ENCODE measurements at places on chromosomes 6 and 20.

DNA sequence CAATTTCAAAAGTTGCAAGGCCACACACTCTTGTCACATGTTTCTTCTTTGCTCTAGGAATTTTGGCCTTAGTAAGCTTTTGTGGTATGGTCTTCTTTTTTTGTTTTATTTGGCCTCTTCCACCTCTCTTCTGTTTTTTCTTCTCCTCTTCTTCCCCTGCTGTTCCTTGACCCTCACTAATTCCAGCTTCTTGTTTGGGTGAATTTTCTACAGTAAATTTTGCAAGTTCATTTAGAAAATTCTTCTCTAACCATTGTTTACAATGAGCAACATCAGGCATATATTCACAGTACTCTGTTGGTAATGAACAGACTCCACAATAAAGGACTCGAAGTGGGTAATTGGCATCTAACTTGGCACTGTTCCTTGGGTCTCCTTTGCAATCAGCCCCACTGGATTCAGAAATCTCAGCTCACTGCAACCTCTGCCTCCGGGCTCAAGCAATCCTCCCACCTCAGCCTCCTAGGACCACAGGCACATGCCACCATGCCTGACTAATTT lies 5.0 kb downstream of the ASIP start:
- H3K4me1 ChIP-seq: peaks cover 18% of the 10 kb centered on the region
- H3K4me3 ChIP-seq: no peak overlapping the region
- no peaks in the 10 kb centered on the region for H3K27me3 ChIP-seq
- H3K27ac ChIP-seq: no peak overlapping the region

DNA sequence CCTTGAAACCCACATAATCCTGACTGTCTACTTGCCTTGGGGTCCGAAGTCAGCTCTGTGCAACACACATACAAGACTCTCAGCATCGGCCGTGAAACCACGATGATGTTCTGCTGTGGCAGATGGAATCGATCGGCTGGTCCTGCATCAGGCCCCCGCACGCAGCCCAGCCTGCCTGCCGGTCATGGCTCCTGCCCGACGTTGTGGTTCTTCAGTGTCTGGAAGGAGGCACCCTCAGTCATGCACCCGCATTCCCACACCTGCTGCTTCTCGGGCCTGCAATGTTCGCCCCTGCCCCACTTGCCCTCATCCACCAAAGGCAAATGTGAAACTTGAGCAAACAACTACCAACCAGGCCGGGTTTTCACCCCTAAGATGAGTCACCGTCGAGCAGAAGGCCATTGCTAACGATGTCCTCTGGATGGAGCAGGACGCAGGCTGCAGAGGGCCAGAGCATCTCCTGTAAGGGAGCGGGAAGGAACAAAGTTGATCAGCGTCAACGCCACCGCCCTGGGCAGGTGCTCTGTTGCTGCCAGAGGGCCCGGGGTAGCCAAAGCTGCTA lies 128.9 kb upstream of the PDE10A start:
- H3K36me3 ChIP-seq: no peaks in the 10 kb centered on the region
- H3K27ac ChIP-seq: no peak overlapping the region
- no peaks in the 10 kb centered on the region for H3K4me1 ChIP-seq
- H3K4me3 ChIP-seq: no peak overlapping the region
- H3K27me3 ChIP-seq: peaks cover 4% of the 10 kb centered on the region
- no peak for DNase-seq

DNA sequence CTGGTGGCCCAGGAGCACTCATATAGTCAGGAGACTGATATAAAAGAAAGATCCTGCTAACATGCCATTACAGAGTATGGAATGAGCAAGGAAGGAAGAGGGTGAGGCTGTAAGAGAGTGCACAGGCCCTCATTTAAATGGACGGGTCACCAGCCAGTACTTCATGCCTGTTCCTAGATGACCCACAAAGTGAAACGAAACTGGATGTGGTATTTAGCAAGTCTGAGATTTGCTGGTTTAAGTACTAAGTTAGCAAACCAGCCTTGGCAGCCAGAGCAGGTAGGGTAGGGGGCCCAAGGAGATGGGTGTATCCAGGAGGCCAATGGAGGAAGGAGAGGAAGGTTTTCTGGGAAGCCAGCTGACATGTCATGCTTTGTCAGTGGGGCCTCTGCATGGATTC lies 15.9 kb downstream of the NT5E start:
- DNase-seq: peak; percentile 33
- H3K27ac ChIP-seq: peak overlapping the region; percentile 31

DNA sequence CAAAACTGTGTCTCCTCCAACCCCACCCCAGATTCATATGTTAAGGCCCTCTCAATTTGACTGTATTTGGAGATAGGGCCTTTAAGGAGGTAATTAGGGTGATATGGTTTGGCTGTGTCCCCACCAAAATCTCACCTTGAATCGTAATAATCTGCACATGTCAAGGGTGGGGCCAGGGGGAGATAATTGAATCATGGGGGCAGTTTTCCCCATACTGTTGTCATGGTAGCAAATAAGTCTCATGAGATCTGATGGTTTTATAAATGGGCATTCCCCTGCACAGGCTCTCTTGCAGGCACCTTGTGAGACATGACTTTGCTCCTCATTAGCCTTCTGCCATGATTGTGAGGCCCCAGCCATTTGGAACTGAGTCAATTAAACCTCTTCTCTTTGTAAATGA lies 46.6 kb upstream of the TOX2 start:
- H3K36me3 ChIP-seq: no peaks in the 10 kb centered on the region
- no peak overlapping the region for H3K4me3 ChIP-seq
- H3K4me1 ChIP-seq: no peaks in the 10 kb centered on the region
- no peak overlapping the region for H3K27ac ChIP-seq
- DNase-seq: no peak
- peaks cover 5% of the 10 kb centered on the region for H3K27me3 ChIP-seq

GRCh38 chr6:116434056-116434725 lies 27.0 kb upstream of the CALHM6 start:
- DNase-seq: no peak
- no peak overlapping the region for H3K4me3 ChIP-seq
- no peaks in the 10 kb centered on the region for H3K36me3 ChIP-seq
- no peaks in the 10 kb centered on the region for H3K4me1 ChIP-seq
- peaks cover 7% of the 10 kb centered on the region for H3K27me3 ChIP-seq
- H3K27ac ChIP-seq: no peak overlapping the region

DNA sequence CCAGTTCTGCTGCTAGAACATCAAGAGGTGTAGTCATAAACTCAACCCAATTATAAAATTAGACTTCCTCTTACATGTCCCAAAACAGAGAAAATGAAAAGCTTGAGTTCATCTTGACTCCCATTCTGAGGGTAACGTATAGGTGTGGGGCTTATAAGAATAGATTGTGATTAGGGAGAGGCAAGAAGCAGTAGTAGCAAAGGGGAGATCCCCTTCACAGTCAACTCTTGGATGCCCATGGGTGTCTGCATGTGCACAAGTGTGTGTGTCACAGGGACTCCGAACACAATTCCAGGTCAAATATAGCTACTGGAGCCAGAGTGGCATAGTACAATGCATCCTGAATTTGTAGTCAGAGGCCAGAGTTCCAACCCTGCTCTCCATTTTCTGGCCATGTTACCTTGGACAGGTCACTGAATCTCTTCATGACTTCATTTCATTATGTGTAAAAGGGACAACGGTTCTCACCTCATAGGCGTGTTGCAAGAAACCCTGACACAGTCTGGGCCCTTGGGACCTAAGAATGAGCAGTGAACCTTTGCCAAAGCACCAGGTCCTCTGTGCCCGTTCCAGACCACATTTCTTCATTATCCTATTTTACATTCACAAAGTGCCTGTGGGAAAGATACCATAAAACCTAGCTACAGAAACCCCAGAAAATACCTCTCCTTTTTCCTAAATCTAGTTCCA lies 11.8 kb downstream of the GSTA4 start:
- peak overlapping the region; percentile 66 for H3K27ac ChIP-seq
- H3K4me3 ChIP-seq: no peak overlapping the region
- H3K4me1 ChIP-seq: peaks cover 39% of the 10 kb centered on the region
- H3K27me3 ChIP-seq: peaks cover 29% of the 10 kb centered on the region

- no peak for DNase-seq
- H3K27me3 ChIP-seq: peaks cover 17% of the 10 kb centered on the region
Measured at GRCh38 chr6:14634072-14634471, 516.5 kb downstream of the CD83 start.

GRCh38 chr6:55379471-55379870 lies 52.2 kb downstream of the GFRAL start:
- no peak overlapping the region for H3K27ac ChIP-seq
- H3K4me3 ChIP-seq: no peak overlapping the region
- H3K36me3 ChIP-seq: no peaks in the 10 kb centered on the region
- H3K4me1 ChIP-seq: no peaks in the 10 kb centered on the region
- H3K27me3 ChIP-seq: no peaks in the 10 kb centered on the region
- DNase-seq: no peak

- no peaks in the 10 kb centered on the region for H3K27me3 ChIP-seq
- DNase-seq: no peak
- no peaks in the 10 kb centered on the region for H3K4me1 ChIP-seq
- H3K4me3 ChIP-seq: no peak overlapping the region
- H3K27ac ChIP-seq: no peak overlapping the region
Measured at GRCh38 chr6:123402052-123402451, 234.7 kb downstream of the TRDN start.

- no peak for DNase-seq
- no peaks in the 10 kb centered on the region for H3K27me3 ChIP-seq
- peaks cover 38% of the 10 kb centered on the region for H3K36me3 ChIP-seq
- H3K4me1 ChIP-seq: no peaks in the 10 kb centered on the region
- no peak overlapping the region for H3K4me3 ChIP-seq
Measured at GRCh38 chr6:130159956-130160355, 62.8 kb downstream of the SAMD3 start.

DNA sequence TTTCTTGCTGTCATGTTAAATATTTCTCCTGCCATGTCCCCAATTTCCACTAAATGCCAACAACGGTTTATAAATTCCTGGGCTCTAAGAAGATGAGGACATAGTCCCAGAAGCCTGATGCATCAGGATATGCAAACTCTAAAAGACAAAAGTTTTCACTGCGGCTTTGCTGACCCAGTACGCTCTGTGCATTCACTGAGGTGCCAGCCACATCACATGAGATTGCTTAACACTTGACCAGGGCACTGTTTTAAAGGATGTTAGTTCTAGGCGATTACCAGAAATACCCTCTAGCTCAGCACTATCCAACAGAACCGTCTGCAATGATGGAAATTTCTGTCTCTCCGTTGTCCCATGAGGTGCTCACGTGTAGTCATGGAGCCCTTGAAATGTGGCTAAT lies 19.9 kb upstream of the ADTRP start:
- H3K27ac ChIP-seq: no peak overlapping the region
- no peaks in the 10 kb centered on the region for H3K27me3 ChIP-seq
- no peak for DNase-seq
- H3K4me3 ChIP-seq: no peak overlapping the region
- H3K36me3 ChIP-seq: no peaks in the 10 kb centered on the region
- H3K4me1 ChIP-seq: no peaks in the 10 kb centered on the region

GRCh38 chr6:167415441-167415961 lies 90.6 kb downstream of the TTLL2 start:
- H3K27ac ChIP-seq: no peak overlapping the region
- no peak for DNase-seq
- H3K27me3 ChIP-seq: peaks cover 5% of the 10 kb centered on the region
- no peak overlapping the region for H3K4me3 ChIP-seq

DNA sequence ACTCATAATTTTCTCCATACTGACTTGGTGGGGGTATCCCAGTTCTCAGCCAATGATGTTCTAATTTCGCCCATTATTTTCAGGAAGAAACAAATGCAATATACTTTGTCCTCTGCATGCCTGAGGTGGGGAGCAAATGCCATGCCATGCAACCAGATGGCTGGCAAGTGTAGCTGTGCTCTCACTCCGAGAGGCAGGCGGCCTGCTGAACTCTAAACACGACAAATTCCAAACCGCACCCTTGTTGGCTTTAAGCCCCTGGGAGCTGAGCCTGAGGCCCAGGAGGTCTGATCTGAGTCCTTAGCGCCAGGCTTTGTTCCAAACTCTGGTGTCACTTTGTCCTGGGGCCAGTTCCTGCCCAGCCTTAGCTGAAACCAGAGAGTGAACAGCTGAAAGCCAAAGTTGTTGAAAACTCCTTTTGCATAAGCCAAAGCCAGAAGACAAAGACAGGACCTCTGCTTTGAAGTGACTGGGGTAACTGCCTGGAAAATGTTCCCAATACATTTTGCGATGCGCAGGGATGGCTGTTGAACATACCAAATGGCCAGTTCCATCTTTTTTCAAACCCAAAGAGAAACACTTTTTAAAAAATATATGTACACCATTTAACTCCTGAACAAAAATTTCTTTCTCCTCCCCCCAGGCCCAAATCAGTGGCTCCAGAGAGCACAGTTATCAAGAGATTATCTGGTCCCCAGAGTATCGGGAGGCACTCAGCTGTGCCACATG lies 46.2 kb downstream of the TTI1 start:
- no peaks in the 10 kb centered on the region for H3K27me3 ChIP-seq
- DNase-seq: no peak
- H3K4me1 ChIP-seq: peaks cover 30% of the 10 kb centered on the region
- H3K27ac ChIP-seq: no peak overlapping the region
- H3K4me3 ChIP-seq: no peak overlapping the region

GRCh38 chr20:50350510-50351249 lies 159.5 kb upstream of the PTPN1 start:
- H3K4me3 ChIP-seq: no peak overlapping the region
- peaks cover 2% of the 10 kb centered on the region for H3K27me3 ChIP-seq
- H3K36me3 ChIP-seq: peaks cover 2% of the 10 kb centered on the region
- H3K4me1 ChIP-seq: peaks cover 61% of the 10 kb centered on the region
- DNase-seq: no peak

DNA sequence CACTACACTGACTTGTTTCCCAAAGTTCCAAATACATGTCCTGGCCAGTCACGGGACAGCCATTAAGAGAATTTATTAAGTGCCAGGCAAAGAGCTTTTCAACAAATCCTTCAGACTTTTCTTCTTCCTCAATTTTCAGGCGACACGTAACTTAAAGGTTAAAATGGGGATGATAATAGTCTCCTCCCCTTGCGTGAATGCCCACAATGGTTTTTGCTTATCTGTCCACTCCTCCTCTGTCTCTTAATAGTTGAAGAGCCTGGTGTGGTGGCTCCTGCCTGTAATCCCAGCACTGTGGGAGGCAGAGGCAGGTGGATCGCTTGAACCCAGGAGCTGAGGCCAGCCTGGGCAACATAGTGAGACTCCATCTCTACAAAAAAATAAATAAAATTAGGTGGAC lies 11.4 kb upstream of the PARD6B start:
- no peak overlapping the region for H3K27ac ChIP-seq
- H3K27me3 ChIP-seq: peaks cover 5% of the 10 kb centered on the region
- no peaks in the 10 kb centered on the region for H3K4me1 ChIP-seq
- DNase-seq: no peak
- H3K4me3 ChIP-seq: no peak overlapping the region

- H3K27ac ChIP-seq: no peak overlapping the region
- no peak for DNase-seq
- no peak overlapping the region for H3K4me3 ChIP-seq
- no peaks in the 10 kb centered on the region for H3K4me1 ChIP-seq
- peaks cover 19% of the 10 kb centered on the region for H3K36me3 ChIP-seq
- no peaks in the 10 kb centered on the region for H3K27me3 ChIP-seq
Measured at GRCh38 chr20:34637245-34638038, 39.5 kb downstream of the PIGU start.

DNA sequence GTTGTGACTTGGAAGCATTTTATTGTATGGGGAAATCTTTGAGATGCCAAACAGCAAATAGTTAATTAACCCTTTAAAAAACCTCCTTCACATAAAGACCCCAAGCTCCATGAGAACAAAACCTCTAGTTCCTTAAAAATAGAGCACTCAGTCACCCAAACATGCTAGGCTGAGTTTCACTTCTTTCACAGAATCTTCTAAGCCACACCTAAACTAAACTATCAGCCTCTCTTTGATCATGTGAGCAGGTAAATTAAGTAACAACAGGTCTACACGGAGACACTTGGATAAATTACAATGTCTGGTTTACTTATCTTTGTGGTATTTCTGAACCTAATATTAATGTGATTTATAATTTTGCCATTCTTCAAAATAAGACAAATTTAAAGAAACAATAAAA lies 205.2 kb upstream of the MARCKS start:
- DNase-seq: no peak
- H3K4me3 ChIP-seq: no peak overlapping the region
- H3K36me3 ChIP-seq: no peaks in the 10 kb centered on the region
- peaks cover 4% of the 10 kb centered on the region for H3K27me3 ChIP-seq
